Pons (tissue), 1 donor: ENCODE measurements at places on chromosomes 1 and 21.
A peak's percentile ranks its signal among the peaks of the same experiment; 100 is the strongest.

DNA sequence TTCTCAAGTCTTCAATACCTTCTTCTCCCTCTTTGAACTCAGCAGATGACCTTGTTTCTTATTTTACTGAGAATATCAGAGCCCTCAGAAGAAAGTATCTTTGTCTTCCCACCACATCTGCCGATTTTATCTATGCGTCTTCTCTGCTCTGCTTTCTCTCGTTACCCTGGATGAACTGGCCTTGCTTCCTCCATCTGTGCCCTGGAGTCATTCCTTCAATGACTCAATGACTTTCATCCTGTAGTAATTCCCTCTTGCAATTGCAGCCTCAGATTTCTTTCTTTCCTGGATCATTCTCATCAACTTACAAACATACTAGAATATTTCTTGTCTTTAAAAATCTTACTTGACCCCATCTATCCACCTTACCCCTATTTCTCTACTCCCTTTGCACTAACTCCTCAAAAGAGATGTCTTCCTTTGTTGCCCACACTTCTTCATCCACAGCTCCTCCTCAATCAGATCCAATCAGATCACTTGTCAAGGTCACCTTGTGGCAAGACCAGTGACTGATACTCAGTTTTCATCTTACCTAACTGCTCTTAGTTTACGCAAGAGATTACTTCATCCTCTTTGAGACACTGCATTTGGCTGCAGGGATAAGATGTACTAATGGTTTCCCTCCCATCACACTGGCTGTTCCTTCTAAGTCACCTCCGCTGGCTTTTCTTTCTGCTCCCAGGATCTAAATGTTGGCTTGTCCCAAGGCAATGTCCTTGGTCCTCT is 8.2 kb upstream of the TGFBR3 start:
- no peak for DNase-seq

DNA sequence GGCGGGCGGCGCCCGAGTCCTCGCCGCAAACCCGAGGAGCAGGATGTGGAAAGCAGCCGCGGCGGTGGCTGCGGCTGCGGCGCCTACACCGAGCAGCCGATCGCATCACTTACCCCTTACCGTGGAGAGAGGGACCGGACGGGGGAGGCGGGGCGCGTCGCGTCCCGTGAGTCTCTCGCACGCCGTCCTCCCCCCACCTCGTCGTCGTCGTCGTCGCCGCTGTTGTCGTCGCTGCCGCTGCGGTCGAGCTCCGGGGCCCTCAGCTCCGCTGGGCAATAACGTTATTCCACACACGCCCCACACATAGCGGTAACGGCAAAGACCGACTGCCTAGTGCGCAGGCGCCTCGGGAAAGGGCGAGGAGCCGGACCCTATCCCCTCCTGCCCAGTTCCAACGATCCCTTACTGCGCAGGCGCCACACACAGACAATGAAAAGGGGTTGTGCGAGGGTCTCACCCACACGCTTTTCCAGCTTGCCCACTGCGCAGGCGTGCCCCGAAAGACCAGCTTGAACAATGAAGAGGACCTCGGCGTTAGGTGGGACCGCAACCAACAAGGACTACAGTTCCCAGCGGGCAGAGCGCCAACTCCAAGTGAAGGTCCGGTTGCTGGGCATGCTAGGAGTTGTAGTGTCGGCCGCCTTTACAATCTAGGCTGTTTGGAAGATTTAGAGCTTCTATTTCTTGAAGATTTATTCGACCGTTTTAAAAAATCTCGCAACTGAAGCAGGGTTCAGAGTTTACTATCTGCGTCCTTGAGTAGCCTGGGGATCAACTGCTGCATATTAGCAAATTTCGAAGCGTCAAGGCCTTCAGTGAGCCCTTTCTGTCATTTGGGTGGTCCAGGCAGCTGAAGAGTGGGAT is at the start of gene CEP170:
CEP170 (minus strand) TSS at position 355 of the 864 bp plus-strand sequence. CDS start 30,001 bp downstream, outside the sequence.
- peak; percentile 98 for DNase-seq

- DNase-seq: no peak
Measured at GRCh38 chr1:218660678-218661053, 315.5 kb downstream of the TGFB2 start.

- peak; percentile 48 for DNase-seq
Measured at GRCh38 chr1:167057241-167057688, 32.9 kb downstream of the GPA33 start.

DNA sequence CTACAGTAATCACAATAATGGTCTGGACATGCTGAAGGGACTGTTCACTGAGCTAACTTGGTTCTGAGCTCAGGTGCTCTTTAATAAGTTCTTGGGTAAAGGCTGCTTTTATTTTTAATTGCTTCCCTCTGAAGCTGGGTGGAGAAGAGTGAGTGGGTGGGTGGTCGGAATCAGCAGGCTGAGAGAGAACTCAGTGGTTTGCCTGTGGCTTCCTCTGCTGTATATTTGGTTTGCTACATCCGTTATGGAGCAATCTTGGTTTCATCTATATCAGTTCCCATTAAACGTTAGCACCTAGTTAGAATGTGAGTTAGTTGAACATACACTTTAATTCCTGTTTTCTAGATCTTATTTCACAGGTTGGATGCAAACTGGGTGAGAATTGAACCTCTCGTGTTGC is 23.3 kb downstream of the CNIH4 start:
- peak; percentile 52 for DNase-seq

- DNase-seq: no peak
Measured at GRCh38 chr1:24905355-24905978, 24.6 kb downstream of the RUNX3 start.

- no peak for DNase-seq
Measured at GRCh38 chr21:44996501-44996921, 56.7 kb downstream of the SLX9 start.

- DNase-seq: no peak
Measured at GRCh38 chr1:242770366-242770765, 245.9 kb upstream of the PLD5 start.

DNA sequence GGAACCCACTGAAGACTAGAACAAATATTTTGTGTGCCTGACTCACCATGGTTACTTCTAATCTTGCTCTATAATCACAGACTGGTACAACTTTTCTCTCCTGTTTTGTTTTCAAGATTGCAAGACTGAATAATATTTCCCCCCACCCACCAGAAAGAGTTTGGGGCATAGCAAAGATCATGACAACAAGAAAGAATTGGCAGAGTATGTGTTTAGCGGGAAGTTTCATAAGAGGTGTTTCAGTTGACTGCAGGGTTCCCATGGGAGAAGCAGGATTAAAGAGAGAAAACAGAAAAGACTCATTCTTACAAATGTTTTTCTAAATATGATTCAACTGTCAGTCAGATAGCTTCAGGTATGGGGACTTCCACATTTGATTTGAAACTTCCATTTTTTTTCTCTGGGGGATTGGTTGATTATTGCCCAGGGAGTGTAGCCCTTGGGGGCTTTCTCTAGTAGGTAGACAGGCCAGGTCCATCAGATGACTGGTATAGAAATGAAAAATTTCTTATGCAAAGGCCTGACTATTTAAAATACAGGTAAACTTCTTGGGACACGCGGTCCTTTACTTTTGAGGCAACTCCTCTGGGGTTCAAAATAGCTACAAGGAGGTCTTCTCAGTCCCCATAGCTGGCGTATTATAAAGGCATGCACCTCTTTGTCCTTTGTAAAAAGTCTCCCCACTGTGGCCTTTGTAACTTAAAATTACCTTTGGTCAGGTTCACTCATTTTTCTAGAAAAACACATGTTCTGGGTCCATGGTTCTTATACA is 13.9 kb downstream of the OR14I1 start:
- no peak for DNase-seq

DNA sequence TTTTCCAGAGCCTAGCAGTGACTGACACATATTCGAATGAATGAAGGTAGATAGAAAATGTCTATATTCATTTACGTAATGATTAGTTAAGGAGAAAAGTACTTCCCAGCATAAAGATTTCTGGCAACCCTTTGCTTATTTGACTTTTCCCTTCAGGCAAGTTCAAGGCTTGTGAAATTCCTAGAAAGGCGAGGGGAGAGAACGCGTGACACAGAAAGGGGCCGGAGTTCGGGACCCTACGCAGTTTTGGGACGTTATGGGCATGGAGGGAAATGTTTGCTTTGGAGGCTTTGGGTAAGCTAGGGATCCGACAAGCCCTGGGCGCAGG is 472 bp upstream of the USP25 start:
- DNase-seq: no peak

GRCh38 chr21:40436261-40436660 is 410.7 kb downstream of the DSCAM start:
- DNase-seq: no peak

- no peak for DNase-seq
Measured at GRCh38 chr1:22872981-22873664, 99.5 kb downstream of the LACTBL1 start.

DNA sequence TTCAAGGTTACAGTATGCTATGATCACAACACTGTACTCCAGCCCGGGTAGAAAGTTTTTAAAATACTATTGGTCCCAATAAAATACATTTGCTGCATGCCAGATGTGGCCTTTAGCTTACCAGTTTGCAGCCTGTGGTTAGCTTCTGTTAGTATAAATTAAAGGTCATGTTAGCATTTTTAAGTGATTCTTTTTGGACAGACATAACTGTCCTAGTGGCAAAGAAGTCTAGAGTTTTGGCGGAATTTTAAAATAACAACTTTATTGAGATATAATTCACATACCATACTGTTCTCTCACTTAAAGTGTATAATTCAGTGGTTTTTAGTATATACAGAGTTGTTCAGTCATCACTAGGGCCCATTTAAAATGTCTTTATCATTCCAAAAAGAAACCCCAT is 24.3 kb upstream of the TMEM39B start:
- no peak for DNase-seq

DNA sequence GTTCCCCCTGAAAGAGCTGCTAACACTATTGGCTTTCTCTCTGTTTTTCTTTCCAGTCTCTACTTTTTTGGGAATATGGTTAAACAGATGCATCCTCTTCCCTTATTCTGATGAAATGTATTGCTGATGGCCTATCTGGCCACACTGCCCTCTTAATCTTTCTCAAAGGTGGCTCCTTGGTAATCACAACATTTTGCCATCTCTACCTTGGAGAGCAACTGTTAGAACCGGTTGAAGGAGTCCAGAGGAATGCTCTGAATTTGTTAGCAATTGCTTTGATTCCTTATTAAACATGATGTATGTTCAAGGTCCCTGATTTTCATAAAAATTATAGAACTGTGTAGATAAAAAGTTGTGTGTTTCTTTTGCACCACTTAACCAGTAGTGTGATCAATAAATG is 50.1 kb upstream of the ARID1A start:
- DNase-seq: no peak

DNA sequence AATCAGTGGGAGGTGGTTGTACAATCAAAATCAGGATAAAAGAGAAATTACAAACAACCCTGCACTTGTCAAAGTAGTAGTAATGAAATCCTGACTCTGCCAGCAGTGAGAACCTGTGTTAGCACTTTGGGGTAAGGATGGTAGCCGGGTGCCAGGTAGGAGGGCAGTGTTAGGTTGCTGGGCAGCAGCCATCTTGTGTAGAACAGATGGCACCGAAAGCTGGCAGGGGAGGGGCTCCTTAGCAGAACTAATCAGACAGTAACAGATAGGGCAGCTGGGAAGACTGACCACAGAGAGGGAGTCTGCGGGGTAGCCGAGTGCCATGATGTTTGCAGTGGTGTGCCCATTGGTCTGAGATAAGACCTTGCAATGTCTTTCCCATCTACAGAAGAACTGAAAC is 137.3 kb downstream of the SDCCAG8 start:
- DNase-seq: no peak

DNA sequence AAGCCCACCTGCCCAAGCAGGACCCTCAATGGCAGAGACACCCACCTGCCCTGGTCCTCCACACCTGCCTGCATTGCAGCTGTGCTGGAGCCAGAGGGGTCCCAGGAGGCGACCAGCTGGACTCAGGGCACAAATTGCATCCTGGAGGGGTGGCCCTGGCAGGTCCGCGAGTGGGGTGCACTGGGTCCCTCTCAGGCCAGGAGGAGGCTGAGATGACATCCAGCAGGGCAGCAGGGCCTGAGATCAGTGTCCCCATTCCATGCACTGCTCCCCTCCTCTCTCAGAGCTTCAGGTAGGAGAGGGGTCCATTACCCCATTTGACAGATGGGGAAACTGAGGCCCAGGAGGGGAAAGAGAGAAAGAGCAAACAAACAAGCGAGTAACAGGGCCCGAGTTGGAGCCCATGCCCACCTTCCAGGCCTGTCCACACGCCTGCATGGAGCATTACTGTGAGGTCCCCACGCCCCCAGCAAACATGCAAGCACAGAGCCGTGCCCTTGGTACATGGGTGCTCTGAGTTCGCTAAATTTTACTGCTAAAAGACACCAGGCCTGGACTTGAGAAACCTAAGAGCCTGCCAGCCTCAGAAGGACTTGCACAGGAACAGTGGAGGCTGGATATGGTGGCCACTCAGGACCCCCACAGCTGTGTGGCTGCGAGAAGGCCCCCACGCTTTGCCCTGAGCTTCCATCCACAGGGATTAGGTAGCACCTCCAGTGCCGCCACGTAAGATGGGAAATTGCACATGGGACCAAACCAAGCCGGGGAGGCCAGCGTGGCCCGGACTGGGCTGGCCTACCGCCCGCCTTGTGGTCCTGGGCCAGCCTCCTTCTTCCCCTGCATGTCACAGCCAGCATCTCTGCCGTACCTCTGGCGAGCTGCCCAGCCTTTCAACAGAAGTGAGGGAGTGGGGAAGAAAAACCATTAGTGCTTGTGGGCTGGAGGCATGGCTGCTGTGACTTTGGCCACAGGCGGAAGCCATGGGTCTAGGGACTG is 7.4 kb downstream of the WNT3A start:
- DNase-seq: no peak

GRCh38 chr1:33111965-33112364 is 31.0 kb downstream of the AZIN2 start:
- DNase-seq: no peak

GRCh38 chr1:29290414-29290985 is 54.2 kb downstream of the PTPRU start:
- DNase-seq: no peak

- peak; percentile 25 for DNase-seq
Measured at GRCh38 chr1:183416850-183417771, 1.1 kb downstream of the NMNAT2 start.

GRCh38 chr1:93993731-93994130 is 84.5 kb upstream of the GCLM start:
- DNase-seq: no peak

GRCh38 chr1:76136894-76137293 is 62.3 kb downstream of the ST6GALNAC3 start:
- DNase-seq: no peak

GRCh38 chr1:184223216-184223615 is 163.6 kb upstream of the C1orf21 start:
- no peak for DNase-seq

DNA sequence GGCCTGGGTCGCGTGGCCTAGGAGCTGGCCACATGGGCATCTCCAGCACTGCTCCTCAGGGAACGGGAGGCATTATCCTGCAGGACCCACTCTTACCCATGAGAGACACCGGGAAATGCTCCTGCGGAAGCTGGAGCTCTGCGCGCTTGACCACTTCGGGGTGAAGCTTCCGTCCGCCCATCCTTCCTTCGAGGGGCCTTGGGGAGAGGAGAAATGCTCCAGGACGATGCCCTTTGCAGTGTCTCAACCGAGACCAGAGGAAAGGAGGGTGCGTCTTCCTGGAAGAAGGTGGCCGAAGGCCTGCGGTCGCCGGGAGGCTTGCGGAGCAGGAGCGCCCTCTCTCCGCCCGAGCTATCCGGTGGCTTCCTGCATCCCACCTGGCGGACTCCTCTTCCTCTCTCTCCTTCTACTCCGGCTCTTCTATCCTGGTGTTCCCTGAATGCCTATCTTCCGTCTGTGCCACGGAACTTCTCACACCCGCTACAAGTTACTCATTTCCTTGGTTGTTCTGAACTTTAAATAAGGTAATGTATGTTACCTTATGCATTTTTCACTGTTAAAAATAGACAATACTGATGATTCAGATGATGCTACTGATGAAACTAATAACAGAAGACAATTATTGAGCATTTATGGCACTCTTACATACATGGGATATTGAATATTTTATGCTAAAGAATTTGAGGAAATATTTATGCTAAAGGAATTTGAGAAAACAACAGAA is 91.4 kb downstream of the PRKAB2 start:
- DNase-seq: no peak
